ENCODE measurements at places on chromosomes 6 and 20. TPM values are rescaled to one million over a fixed set of nuclear protein-coding genes. Genes with fewer than 3 reads are reported as not detected.

- H3K36me3 ChIP-seq: no peaks in the 10 kb centered on the region
- no peaks in the 10 kb centered on the region for H3K4me1 ChIP-seq
- H3K27me3 ChIP-seq: no peaks in the 10 kb centered on the region
- H3K4me3 ChIP-seq: no peak overlapping the region
- no peak overlapping the region for H3K27ac ChIP-seq
These were observed 162.4 kb upstream of the KCNG1 start for GRCh38 chr20:51185277-51185676.

- H3K4me3 ChIP-seq: no peak overlapping the region
- DNase-seq: no peak
- no peaks in the 10 kb centered on the region for H3K4me1 ChIP-seq
- no peaks in the 10 kb centered on the region for H3K36me3 ChIP-seq
- peaks cover 20% of the 10 kb centered on the region for H3K27me3 ChIP-seq
These were observed 9.7 kb upstream of the MATN4 start for GRCh38 chr20:45317826-45318225.

DNA sequence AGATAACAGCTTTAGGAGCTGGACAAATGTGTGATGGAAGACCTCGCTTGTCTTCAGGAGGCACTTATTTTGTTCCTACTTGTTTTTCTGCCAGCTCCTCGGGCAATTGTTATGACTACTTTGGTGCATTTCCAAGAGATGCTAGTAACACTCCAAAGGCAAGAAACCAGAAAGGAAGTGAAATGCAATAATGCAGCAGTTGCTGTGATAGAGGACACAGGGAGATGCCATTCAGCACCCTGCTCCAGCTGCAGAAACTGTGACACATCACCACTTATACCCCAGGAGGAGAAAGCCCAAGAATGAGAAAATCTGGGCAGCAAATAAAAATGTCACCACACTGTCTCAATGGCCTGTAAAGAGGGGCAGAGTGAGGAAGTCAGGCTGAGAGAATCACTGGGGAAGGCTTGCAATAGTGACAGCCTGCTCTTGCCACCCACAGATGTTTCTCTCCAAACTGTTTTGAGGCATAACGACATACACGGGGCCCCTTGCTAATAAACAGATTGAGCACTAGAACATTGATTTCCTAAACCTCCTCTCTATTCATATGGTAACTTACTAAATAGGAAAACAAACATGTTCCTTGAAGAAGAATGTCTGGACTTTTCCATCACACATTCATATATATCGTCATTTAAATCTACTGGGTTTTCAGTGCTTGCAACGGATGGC, 231.0 kb upstream of the PRND start:
- peaks cover 4% of the 10 kb centered on the region for H3K27me3 ChIP-seq
- H3K4me3 ChIP-seq: no peak overlapping the region
- no peaks in the 10 kb centered on the region for H3K36me3 ChIP-seq
- no peak for DNase-seq
- no peaks in the 10 kb centered on the region for H3K4me1 ChIP-seq

DNA sequence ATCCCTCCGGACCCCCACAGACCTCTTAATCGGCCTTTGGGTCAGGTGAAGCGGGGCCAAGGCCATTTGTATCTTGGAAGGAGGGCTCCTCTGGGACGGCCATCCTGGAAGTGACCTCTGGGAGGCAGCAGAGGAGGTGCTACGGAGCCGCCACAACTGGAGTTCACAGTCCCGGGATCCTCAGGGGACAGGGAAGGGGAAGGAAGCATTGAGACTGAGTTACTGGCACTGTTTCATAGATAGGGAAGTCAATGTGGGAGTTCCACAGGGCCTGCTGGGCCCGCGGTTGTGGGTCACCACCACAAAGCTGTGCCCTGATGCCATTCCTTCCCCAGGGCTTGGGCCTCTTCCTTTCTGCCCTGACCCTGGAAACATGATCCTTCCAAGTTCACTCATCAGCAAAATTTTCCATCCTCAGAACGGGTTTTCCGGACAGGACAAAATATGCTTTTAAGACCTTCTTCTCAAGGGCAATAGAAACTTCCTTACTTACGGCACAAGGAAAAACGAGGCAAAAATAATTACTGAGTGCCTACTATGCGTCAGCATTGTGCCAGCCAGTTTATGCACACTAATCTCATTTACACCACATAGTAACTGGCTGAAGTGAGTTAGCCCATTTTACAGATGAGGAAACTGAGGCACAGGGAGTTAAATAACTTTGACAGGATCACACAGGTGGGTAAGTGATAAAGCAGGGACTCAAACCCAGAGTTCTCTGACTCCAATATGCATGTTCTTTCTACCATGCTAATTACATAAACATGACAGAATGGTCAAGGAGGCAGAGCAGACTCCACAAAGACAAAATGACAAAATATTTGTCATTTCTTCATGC, 143.8 kb downstream of the UNC5CL start:
- peak; percentile 68 for DNase-seq
- H3K36me3 ChIP-seq: no peaks in the 10 kb centered on the region
- H3K4me1 ChIP-seq: peaks cover 8% of the 10 kb centered on the region
- no peaks in the 10 kb centered on the region for H3K27me3 ChIP-seq

- no peaks in the 10 kb centered on the region for H3K4me1 ChIP-seq
- H3K27ac ChIP-seq: no peak overlapping the region
- DNase-seq: no peak
- H3K4me3 ChIP-seq: no peak overlapping the region
These were observed 252.7 kb downstream of the BMP7 start for GRCh38 chr20:57013741-57014140.

- no peak for DNase-seq
- no peaks in the 10 kb centered on the region for H3K36me3 ChIP-seq
- H3K27me3 ChIP-seq: no peaks in the 10 kb centered on the region
- no peak overlapping the region for H3K27ac ChIP-seq
These were observed 109.0 kb upstream of the THBS2 start for GRCh38 chr6:169362501-169363121.

- H3K27me3 ChIP-seq: no peaks in the 10 kb centered on the region
- H3K4me3 ChIP-seq: no peak overlapping the region
- no peak for DNase-seq
- peaks cover 19% of the 10 kb centered on the region for H3K4me1 ChIP-seq
- no peak overlapping the region for H3K27ac ChIP-seq
These were observed 116.6 kb downstream of the FOXC1 start for GRCh38 chr6:1726341-1726768.

GRCh38 chr6:39753725-39754045, 28.5 kb upstream of the KIF6 start:
- DNase-seq: no peak
- no peaks in the 10 kb centered on the region for H3K36me3 ChIP-seq
- H3K4me3 ChIP-seq: no peak overlapping the region
- H3K27ac ChIP-seq: no peak overlapping the region

GRCh38 chr6:123091091-123091895, 95.3 kb downstream of the CLVS2 start:
- H3K4me3 ChIP-seq: no peak overlapping the region
- H3K4me1 ChIP-seq: peaks cover 15% of the 10 kb centered on the region
- H3K36me3 ChIP-seq: no peaks in the 10 kb centered on the region
- no peaks in the 10 kb centered on the region for H3K27me3 ChIP-seq
- peak overlapping the region; percentile 97 for H3K27ac ChIP-seq

DNA sequence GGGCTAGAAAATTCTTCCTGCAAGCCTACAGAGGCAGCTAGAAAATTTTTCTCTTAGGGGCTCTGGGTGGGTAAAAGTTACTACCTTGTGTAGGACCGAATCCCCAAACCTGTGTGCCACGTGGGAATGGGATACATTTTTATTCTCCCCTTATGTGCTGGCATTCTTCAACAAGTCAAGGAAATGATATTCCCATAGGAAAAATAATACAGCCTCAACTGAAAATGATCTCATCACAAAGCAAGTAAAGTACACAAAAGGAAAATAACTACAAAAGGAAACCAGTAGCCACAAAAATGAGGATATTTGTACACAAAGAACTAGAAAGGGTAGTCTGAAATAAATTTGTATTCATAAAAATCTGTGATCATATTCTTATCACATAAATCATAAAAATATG, 298.1 kb downstream of the LAMA2 start:
- peaks cover 4% of the 10 kb centered on the region for H3K4me1 ChIP-seq
- no peak overlapping the region for H3K4me3 ChIP-seq
- no peak for DNase-seq
- H3K27me3 ChIP-seq: no peaks in the 10 kb centered on the region

- no peak overlapping the region for H3K4me3 ChIP-seq
- H3K36me3 ChIP-seq: no peaks in the 10 kb centered on the region
- peaks cover 20% of the 10 kb centered on the region for H3K4me1 ChIP-seq
- no peak for DNase-seq
- no peaks in the 10 kb centered on the region for H3K27me3 ChIP-seq
These were observed 98.6 kb downstream of the HFE start for GRCh38 chr6:26185802-26186201.

- no peak overlapping the region for H3K27ac ChIP-seq
- no peak for DNase-seq
- no peaks in the 10 kb centered on the region for H3K36me3 ChIP-seq
- H3K27me3 ChIP-seq: no peaks in the 10 kb centered on the region
These were observed 19.8 kb upstream of the VSTM2L start for GRCh38 chr20:37882961-37883712.

- no peak overlapping the region for H3K27ac ChIP-seq
- no peak overlapping the region for H3K4me3 ChIP-seq
- H3K4me1 ChIP-seq: peaks cover 7% of the 10 kb centered on the region
- H3K27me3 ChIP-seq: no peaks in the 10 kb centered on the region
- DNase-seq: no peak
These were observed 293.5 kb downstream of the UTRN start for GRCh38 chr6:144578385-144579350.

DNA sequence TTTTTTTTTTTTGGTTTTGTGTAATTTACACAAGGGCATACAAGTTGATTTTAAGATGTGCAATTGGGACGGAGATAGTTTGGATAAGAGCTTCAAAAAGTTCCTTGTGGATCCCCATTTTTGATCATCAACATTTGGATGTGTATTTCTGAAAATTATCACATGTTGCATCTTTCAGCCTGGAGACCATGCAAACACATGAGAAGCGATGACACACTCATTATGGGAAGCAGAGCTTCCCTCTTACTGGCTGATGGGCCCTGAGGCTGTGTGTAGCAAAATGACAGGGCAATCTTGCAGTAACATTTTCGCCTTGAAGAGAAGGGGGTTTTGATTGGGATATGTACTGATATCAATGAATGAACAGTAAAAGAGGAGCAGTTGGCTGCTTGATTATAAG, 22.0 kb upstream of the RIPK1 start:
- H3K4me1 ChIP-seq: no peaks in the 10 kb centered on the region
- no peaks in the 10 kb centered on the region for H3K36me3 ChIP-seq
- no peak for DNase-seq
- H3K27ac ChIP-seq: no peak overlapping the region

GRCh38 chr20:576156-576555, 32.6 kb upstream of the CSNK2A1 start:
- H3K4me1 ChIP-seq: peaks cover 57% of the 10 kb centered on the region
- H3K27ac ChIP-seq: peak overlapping the region; percentile 16
- DNase-seq: peak; percentile 40
- H3K4me3 ChIP-seq: no peak overlapping the region
- no peaks in the 10 kb centered on the region for H3K36me3 ChIP-seq
- H3K27me3 ChIP-seq: peaks cover 6% of the 10 kb centered on the region

GRCh38 chr6:39029156-39030011, 19.2 kb upstream of the GLP1R start:
- no peaks in the 10 kb centered on the region for H3K36me3 ChIP-seq
- no peak overlapping the region for H3K4me3 ChIP-seq
- peaks cover 2% of the 10 kb centered on the region for H3K27me3 ChIP-seq

GRCh38 chr6:42025066-42025844, 25.1 kb upstream of the TAF8 start:
- no peaks in the 10 kb centered on the region for H3K36me3 ChIP-seq
- no peak for DNase-seq
- H3K4me3 ChIP-seq: no peak overlapping the region
- no peak overlapping the region for H3K27ac ChIP-seq

Gene MEI4
- not detected for total RNA-seq

Gene MYLK4
- total RNA-seq: 0.32 TPM

Gene KCNK16
- total RNA-seq: not detected

Gene IFT52
- total RNA-seq: 29.7 TPM

Gene EPPIN
- not detected for total RNA-seq

Gene PERP
- 27.4 TPM for total RNA-seq
